ENCODE measurements at places on chromosomes 7 and 10.
A peak's percentile ranks its signal among the peaks of the same experiment; 100 is the strongest.

DNA sequence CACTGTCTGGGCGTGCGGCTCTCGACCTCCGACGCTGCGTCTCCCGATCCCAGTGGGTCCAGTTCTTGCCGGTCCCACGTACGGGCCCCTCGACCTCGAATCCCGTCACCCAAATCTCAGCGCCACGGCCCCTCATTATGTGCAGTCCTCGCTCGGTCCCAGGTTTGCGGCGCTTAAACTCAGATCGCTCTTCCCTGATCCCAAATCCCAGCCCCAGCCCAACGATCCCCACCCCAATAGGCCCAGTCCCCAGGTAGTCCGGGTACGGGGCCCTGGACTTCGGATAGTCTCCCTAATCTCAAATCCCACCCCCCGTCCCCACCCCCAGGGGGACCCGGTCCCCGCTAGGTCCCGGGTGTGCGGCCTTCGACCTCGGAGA is 666 bp downstream of the HNRNPF start:
- H3K4me1 ChIP-seq = peaks cover 8% of the 10 kb centered on the region
- peak overlapping the region; percentile 98 for H3K27ac ChIP-seq
- DNase-seq = no peak
- no peaks in the 10 kb centered on the region for H3K36me3 ChIP-seq
- peak overlapping the region; percentile 66 for H3K4me3 ChIP-seq
- H3K27me3 ChIP-seq = no peaks in the 10 kb centered on the region

DNA sequence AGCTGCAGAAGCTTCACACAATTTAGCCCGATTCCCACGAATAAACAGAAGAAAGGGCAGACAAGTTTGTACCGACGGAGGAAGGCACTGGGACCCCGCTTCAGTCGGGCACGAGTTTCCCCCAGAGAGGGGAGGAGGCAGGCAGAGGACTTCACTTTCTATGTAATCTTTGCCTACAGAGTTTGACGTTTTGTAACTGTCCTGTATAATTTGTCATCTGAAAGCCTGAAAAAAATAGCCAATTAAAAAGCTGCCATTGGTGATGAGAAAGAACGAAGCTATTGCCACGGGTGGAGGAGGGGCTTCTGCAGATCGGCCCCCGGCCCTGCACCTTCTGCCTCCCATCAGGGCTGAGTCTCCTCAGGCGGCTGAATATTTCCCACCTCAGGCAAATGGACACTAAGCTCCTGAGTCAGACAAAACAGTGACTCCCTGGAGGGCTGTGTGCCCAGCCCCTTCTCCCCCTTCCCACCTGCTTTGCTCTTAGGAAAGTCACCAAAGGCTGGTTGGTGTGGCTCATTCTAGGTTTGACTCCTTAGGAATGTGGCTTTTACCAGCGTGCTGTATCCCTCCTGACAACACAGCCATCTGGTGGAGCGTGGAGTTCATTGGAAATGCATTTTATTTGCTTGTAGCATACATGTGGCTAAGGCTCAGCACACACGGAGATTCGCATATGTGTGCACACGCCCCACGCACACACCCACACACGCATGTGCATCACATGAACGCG is 117.4 kb downstream of the VIPR2 start:
- H3K36me3 ChIP-seq = no peaks in the 10 kb centered on the region
- DNase-seq = peak; percentile 50
- H3K4me3 ChIP-seq = no peak overlapping the region
- H3K27me3 ChIP-seq = no peaks in the 10 kb centered on the region
- H3K27ac ChIP-seq = no peak overlapping the region
- H3K4me1 ChIP-seq = peaks cover 11% of the 10 kb centered on the region

DNA sequence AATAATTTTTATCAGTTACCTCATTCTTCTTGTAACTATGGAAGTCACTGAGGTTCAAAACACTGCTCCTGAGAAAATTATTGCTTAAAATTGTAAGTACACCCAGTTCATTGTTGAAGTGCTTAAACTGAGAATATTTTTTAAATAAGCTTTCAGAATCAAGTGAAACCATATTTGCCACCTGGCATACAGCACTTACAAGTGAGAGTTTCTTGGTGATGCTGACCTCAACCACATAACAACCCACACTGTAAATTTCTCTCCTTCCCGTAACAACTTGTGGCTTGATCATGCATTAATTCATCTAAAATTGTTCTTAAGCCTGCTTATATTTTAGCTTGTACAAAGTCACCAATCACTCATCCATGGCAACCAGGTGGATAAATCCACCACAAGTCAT is 34.0 kb downstream of the IMMP2L start:
- H3K27ac ChIP-seq = no peak overlapping the region
- peaks cover 4% of the 10 kb centered on the region for H3K4me1 ChIP-seq
- no peaks in the 10 kb centered on the region for H3K36me3 ChIP-seq
- DNase-seq = no peak

DNA sequence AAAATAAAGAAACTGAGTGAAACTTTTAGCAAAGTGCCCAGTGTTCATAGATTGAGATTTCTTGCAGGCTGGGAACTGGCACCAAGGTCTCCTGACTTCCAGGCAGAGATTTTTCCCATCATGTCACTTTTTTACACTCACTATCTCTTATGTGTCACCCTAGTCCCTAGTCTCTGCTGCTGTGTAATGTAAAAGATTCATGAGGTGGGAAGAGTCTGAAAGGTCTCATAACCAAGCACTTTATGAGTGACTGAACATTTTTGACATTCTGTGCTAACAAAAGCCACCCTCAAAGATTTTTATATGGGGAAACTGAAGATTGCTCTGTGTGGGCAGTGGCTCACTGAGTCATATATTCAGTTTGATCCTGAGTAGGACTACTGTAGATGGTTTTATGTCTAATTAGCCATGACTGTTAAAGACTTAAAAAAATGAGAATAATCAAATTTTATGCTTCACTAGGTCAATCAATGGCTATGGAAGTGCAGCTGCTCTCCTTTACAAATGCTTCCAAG is 900.3 kb upstream of the SORCS1 start:
- no peaks in the 10 kb centered on the region for H3K27me3 ChIP-seq
- H3K4me1 ChIP-seq = no peaks in the 10 kb centered on the region
- no peak for DNase-seq
- H3K36me3 ChIP-seq = no peaks in the 10 kb centered on the region
- H3K27ac ChIP-seq = no peak overlapping the region

GRCh38 chr7:100476903-100477870 is 1.8 kb downstream of the TSC22D4 start:
- H3K27me3 ChIP-seq = no peaks in the 10 kb centered on the region
- peaks cover 10% of the 10 kb centered on the region for H3K4me1 ChIP-seq
- peak overlapping the region; percentile 76 for H3K27ac ChIP-seq
- DNase-seq = peak; percentile 45
- peak overlapping the region; percentile 98 for H3K4me3 ChIP-seq
- no peaks in the 10 kb centered on the region for H3K36me3 ChIP-seq

- no peak for DNase-seq
- no peak overlapping the region for H3K4me3 ChIP-seq
- no peaks in the 10 kb centered on the region for H3K36me3 ChIP-seq
- H3K4me1 ChIP-seq = no peaks in the 10 kb centered on the region
- no peak overlapping the region for H3K27ac ChIP-seq
- H3K27me3 ChIP-seq = no peaks in the 10 kb centered on the region
Measured at GRCh38 chr10:11276449-11276990, 258.8 kb downstream of the CELF2 start.
